GDM1 (cell line): ENCODE measurements at places on chromosomes 12 and 14.

DNA sequence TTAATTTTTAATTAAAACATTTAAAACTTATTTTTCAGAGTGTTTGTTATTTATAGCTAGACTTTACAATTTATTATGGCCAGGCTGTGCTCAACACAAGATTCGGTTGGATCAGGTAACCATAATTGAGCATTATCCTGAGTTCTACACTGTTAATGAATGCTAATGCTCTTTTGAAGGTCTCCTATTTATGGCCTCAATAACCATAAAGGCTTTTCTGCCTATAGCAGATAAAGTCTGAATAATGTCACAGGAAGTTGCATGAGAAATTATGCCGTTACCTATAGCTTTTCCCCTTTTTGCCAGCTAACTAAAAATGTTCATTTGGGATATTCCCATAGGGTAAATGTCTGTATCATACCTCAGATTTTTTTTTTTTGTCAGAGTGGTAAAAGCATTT is 269.4 kb upstream of the E2F7 start:
- DNase-seq: no peak

DNA sequence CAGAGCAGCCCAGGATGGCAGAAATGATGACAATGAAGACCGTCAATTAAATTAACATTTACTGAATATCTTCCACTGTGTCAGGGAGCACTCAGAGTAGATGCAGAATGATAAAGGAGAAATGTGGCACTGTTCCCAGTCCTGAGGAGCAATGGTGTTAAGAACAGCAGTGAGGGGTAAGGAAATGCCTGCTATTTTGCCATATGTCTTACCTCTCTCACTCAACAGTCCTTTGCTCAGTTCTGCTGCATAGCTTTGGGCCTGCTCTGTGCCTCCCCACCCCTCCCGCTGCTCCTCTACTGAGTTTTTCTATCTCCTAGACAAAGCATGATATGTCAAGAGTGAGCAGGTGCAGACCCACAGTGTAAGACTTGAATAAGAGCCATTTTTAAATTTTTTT is 318.8 kb downstream of the NAV3 start:
- no peak for DNase-seq

DNA sequence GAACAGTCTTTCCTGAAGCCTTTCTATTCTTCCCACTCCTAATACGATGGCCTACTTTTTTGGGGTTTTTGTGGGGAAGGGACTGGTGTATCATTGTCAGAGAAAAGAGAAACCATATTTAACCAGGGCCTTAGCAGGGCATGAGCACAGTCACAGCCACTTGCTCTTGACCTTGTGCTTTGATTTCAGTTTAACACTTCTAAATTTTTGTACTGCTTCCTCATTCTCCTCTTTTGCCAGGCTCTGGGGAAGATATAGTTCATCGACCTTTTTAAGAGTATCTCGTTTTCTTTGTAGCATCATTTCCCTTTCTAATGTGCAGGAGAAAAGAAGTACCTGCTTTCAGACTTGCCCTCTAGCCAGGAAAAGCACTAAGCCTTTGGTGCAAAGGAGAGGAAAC is 2.2 kb downstream of the ZBTB1 start:
- DNase-seq: no peak

DNA sequence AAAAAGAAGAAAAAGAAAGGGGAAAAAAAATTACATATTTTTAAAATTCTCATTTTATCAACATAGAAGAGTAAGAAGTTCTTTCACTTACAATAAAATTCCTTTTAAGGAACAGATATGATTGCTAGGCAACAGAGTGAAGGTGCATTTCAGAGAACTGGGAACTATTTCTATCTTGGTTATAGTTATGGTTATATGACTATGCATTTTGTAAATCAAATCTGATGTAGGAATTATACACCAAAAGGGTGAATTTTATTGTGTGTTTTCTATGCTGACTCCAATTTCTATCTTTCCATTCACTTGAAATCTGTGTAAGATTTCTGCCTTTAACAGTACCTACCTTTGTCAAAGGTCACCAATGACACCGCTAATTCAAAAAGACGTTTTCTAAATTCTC is 50.1 kb downstream of the HNRNPC start:
- DNase-seq: no peak

DNA sequence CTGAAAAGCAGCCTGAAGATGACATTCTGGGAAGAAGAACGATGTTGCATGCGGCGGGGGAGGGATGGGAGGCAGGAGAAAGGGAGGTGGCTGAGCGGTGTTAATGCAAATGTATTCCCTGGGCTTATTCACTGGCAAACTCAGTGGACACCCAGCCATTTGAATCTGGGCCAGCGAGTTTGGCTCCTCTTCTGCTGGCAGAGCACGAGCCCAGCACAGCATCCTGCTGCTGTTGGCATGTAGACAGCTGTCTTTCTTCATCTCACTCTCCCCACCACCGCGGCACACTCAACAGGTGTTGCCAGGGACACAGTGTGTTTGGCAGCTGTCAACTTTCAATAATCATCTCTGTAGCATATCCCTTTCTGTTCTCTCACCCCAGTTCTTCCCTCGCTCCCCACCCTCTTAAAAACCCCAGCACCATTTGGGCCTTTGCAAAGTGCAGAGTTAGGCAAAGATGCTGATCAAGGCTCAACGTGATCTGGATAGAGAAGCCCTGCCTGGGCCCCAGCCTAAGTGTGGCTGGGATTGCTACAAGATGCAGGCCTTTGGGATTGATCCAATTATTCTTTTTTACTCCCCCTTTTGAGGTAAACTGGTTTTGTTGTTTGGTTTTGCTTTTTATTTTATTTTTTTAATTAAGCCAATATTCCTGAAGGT is 131.9 kb downstream of the EXOC5 start:
- DNase-seq: no peak

DNA sequence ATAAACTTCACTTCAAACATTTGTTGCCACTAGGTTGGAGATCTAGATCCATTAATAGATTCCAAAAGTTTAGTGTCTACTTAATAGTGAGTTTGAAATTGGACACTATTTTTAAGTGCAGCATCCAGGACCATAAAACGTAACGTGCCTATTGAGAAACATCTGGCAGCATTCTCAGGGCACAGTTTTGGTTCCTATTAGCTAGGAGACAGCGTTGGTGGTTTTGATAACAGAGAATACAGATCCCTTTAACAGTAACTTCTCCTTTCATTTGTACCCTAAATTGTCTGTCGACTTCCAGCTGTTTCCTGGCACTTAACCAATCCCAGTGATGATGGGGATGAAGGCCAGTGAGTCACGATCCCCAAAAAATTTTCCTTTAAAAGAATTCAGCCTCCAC is 25.8 kb downstream of the KCNK10 start:
- DNase-seq: no peak

DNA sequence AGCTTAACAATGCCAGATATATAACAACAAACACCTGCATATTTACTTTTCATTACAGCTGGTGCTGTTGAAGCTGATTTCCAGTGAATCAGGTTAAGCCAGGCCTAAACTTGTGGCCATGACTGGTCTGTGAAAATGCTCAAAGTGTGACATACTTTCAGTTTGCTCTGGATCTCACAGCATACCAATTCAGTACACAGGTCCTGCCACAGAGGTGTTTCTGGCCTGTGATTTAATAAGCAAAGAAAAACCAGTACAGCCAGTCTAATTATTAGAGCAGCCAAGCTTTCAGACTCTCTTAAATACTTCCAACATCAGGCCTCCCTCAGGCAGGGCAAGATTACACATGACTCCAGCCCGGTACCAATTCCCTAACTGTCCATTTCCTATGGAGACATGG is 27.4 kb upstream of the TMCC3 start:
- DNase-seq: no peak

DNA sequence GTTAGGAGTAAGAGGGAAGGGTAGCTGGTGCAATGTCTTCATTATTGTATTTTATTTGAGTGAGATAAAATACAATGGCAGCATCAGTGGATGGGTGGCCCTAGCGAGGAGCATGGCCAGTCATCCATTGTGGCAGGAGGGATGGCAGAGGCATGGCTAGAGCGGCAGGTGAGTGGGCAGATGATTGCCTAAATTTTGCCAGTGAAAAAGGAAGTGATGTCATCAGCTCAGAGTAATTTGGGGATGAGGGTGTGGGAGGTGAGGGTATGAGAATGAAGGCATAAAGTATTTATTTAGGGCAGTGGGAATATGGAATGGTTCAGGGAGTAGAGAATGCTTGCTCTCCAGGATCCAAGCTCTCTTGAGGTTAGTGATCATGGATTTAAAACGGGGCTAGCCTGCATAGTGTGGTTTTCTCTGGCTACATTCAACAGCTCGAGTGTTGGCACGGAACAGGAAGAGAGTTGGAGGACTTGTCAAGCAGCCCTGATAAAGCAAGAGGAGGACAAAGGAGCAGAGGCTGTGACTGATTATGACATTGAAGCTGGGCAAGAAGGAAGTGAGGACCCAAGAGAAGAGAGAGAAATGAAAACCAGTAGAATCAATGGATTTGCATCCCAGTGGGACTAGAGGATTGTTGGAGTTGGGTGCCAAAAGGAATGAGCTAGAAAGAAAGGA is 18.7 kb upstream of the SERPINA6 start:
- no peak for DNase-seq

DNA sequence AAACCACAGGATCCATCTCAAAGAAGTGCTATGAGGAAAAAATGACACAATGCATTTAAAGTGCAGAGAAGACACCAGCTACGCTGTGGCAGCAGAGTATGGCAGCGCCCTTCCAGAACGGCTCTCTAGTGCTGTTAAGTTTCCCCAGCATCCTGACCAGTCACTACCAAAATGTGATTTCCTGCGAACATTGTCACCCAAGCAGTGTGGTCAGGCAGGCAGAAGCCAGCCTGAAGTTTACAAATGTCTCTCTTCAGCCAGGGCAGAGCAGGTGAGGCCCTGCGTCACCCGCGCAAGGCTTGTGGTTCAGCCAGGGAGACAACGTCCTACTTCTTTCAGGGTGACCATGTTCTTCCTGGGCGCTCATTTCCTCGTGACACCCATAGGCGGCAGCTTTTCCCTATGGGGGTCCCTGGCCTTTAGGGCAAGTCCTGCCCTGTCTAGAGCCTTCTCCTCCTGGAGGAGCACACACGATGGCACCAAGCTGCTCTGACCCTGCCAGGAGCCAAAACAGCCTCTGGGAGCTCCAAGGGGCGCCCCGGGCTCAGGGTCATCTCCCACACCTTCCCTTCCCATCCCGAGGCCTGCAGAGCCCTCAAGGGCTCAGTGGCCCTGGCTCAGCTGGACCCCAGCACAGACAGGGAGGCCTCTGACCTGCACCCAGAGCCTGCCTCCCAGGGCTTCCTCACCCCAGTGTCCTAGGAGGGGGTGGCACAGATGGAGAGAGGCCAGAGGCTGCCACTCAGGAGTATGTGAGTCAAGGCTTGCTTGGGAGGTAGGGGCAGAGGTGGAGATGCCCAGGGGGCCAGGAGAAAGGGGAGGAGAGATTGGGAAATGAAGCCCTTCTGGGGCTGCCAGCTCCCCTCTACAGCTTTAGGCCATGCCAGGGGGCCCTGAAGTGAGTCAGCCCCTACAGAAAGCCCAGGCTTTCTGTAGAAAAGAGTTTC is 41.9 kb downstream of the PSMA6 start:
- no peak for DNase-seq

DNA sequence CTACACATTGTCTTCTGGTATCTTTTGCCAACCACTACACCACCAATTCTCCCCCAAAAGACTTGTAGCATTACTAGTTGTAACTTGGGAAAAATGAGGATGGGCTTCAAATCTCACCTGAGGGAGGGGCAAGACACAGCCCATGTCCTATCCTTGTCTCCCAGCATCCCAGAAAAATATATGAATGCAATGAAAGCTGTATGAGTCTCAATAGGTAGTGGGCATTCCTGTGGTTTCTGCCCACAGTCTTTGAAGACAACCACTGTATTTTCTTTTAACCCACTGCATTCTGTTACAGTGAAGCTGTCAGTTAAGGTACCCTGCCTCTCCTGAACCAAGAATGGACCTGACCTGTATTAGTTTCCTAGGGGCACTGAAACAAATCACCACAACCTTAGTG is 336.2 kb upstream of the TMPO start:
- DNase-seq: no peak

DNA sequence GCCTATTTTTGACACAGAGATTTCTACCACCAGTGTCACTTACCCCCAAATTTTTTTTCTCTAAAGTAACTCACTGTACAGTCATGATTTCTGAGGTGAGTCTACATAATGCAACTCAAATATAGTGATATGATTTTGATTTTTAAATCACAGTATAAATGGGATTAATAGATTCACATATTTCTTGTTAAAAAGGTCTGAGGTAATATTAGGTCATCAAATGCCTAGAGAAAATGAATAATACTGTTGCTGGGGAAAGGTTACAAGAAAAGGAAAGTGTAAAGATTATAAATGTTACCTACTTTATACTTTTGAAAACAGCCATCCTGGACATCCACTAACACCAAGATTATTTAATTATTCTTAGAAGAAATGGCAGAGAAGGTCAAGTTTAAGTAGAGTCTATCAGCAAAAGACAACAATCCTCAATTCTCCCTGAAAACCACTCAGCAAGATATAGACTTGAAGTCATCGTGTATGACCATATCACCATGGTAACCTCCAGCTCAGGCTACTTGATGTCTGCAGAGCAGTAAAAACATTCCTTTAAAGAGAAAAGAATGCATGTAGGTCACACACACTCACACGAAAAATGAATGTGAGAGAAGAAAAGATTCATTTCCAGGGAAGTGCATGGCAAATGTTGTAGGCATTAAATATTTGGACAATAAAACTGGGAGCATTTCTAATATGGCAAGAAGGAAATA is 58.7 kb downstream of the CCDC59 start:
- no peak for DNase-seq

- DNase-seq: no peak
Measured at GRCh38 chr14:49008363-49008762, 577.8 kb downstream of the RPS29 start.

GRCh38 chr12:107405436-107405835 is 280.2 kb upstream of the PWP1 start:
- no peak for DNase-seq

DNA sequence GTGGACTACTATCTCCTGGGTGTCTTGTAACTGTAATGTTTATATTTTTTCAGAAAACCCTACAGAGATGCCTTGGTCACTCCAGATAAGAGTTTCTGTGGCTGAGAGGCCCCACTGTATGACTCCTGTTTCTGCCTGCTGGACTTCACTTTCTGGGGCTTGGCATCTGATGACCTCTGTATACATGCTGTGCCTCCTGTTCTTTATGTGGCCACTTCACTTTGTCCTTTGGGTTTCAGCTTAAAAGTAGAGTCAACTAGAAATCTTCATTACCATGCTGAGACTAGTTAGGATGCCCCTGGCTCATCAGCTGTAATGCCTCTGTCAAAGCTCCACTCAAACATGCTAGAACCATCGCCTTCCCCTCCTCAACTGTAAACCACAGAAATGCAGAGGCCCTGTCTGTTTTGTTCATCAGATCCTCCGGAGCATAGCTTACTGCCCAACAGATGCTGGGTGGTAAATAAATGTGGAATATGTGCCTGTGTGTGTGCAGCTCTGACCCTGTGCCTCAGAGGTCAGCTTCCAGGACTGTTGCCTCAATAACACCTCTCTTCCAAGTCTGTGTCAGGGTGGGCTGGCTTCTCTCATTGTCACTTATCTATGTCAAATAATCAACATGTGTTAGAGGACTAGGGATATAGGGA is 25.5 kb downstream of the ZNF664 start:
- DNase-seq: no peak

GRCh38 chr12:64090047-64090446 is 132.0 kb downstream of the KICS2 start:
- DNase-seq: no peak
